Stimulated activated CD4-positive, alpha-beta T cell treated with anti-CD3 and anti-CD28 coated beads, Interleukin-15, amount 100 ng/mL, for 48 hours (primary cell): ENCODE measurements at places on chromosomes 1 and 21.
A peak's percentile ranks its signal among the peaks of the same experiment; 100 is the strongest.

DNA sequence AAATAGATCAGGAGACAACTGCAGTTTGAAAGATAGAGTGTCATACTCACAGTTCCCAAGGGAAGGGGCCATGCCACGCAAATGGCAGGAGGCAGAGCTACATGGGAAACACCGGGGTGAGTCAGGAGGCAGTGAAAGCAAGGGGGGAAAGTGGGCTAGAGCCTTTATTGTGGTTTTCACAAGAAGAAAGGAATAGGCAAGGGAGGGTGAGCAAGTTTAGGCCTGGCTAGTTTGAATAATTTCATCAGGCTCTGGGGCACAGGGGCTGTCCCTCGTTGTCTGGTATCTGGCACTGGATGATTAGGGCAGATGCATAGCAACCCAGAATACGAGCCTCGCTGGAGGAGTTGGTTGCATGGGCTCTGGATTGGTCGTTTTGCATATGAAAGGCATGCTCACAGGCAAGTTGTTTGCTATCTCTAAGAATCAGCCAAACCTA is 17.0 kb upstream of the ITLN2 start:
- no peak for DNase-seq

DNA sequence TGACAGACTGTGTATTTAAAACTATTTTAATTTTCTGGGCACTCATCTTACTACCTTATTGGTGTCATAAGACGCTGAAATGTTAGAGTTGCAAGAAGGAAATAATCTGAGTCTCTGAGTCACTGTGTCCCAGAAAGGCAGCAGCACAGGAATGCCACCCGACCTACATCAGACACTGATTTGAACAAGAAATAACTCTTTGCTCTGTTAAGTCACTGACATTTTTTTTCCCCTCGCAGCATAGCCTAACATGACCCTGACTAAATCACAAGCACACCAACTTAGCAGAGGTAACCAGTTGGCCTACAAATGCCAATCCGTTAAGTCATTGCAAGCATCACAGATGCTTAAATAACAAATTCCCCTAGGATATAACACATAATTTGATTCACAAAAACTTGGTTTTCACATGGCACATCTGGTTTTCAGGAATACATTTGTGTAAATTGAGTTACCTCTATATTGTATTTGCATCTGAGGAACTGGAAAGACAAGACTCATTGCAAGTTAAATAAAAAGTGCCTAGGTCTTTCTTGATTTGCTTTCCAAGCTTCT is 349.1 kb downstream of the SEC16B start:
- DNase-seq, result no peak

- no peak for DNase-seq
Observed at GRCh38 chr1:202858331-202858730, 30.6 kb downstream of the RABIF start.

DNA sequence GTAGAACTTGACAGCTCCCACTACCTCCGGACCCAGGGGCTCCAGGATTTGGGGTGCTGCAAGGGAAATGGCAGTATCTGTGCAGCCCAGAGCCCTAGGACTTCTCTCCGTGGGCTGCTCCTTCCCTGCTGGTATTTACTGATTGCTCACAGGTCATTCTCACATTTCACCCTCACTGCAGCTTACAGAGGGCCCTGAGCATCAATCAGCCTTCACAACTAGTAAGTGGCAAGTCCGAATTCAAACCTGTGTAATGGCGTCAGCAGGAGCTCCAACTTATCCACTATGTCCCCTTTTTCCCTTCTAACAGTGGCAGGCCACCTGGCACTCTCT is 32.4 kb downstream of the PIK3C2B start:
- DNase-seq, result no peak

DNA sequence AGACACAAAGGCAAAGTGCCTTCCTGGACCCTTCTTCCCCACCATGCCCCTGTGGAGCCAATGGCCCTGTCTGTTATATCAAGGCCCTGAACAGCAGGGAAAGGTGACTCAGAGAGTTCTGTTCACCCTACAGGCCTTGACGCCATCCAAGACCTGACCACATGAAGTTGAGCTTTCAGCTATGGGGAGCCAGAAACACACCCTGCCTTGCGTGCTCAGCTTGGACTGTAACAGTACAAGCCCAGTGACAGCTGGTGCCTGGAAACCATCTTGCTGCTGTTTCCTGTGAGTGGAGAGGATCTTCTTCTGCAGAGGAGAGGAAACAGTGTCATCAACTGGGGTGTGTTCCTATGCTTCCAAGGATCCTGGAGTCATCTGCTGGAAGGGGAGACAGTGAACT is 165.0 kb upstream of the IRF2BP2 start:
- DNase-seq, result no peak

- no peak for DNase-seq
Observed at GRCh38 chr1:211660718-211661222, 14.7 kb downstream of the NEK2 start.

DNA sequence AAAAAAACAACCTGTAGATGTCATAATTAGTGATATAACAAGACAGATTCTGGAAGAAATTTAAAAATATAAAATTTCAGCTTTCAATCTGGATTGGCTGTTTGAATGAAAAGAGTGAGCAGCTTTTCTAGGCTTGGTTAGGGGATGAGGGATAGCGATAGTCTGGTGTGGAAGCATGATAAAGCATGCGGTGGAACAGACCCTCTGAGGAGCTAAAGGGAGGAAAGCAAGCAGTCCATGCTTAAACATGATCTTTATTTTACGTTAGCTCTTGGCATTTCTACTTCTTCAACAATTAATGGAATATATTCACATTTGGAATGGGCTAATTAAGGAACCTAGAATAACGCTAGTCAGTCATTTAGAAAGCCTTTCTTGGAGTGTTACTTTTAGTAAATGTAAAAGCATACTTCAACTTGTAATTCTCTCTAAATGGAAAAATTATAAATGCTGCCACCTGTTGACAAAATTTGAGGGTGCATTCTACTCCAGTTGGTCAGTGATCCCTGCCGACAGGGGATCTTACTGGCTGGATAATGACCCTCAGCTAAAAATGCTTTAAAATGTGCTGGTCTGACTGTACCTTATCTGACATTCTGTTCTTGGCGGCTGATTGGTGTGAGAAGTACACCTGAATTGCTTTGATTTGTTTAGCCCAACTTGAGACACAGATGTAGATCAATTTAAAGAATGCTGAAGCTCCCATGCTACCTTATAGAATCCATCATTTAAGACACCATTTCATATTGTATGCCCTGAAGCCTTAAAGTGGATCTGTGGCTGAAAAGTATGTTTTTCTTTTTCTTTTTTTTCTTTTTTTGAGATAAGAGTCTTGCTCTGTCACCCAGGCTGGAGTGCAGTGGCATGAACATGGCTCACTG is 61.2 kb downstream of the AK4 start:
- no peak for DNase-seq

DNA sequence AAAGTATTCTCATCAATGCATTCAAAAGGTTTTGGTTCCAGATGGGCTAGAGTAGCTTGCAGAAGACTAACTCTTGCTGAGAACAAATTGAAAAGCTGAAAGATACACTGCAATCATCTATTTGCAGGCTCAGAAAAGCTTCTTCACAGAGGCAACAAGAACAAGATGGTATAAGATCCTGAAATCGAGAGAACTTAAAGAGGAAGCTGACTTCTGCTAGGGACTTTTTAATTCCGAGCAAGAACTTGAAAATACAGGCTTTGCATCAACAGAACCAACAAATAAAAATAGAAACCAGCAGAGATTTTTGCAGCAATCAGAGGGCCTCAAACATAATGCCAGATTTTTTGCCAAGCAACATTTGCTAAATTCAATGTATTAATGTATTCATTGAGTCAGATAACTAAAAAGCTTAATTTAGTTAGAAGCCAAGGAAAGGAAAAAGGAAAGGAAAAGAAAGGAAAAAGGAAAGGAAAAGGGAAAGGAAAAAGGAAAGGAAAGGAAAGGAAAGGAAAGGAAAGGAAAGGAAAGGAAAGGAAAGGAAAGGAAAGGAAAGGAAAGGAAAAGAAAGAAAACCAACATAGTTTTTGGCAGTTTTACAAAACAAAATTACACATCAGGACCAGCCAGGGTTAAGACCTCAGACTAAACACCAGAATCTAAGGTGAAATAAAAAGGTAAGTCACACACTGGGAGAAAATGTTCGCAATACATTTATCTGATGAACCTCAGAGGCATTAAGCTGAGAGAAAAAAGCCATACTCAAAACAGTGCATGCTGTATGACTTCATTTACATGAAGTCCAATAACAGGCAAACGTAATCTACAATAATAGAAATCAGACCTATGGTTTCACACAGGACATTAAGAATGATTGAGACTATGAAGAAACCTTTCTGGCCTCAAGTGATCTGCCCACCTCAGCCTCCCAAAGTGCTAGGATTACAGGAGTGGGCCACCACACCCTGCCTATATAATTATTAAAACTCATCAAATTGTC is 42.6 kb downstream of the FAF1 start:
- no peak for DNase-seq

DNA sequence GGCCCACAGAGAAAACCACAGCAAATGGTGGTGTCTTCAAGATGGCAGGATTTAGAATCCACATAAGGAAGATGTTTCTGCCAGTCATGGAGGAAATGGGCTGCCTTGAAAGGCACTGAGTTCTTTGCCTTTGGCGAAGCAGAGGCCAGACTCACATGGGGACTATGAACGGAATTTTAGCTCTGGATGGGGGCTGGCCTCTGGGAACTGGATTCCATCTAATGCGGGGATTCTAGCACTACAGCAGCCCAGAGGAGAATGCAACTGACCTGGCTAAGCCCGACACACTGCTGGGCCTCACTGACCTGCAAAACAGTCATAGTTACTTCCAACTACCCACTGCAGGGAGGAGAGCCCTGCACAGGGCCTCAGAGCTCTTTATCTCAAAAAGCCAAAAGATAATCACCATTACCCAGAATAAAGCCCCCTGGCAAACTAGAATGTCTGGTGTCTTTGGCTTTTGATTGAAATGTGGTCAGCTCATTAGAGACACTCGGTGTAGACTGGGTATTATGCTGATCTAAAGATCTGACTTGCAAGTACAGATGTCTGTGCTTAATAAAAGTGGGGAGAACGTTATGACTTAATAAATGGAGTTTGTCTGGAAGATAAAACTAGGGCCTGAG is 11.6 kb downstream of the HCRTR1 start:
- DNase-seq, result no peak

DNA sequence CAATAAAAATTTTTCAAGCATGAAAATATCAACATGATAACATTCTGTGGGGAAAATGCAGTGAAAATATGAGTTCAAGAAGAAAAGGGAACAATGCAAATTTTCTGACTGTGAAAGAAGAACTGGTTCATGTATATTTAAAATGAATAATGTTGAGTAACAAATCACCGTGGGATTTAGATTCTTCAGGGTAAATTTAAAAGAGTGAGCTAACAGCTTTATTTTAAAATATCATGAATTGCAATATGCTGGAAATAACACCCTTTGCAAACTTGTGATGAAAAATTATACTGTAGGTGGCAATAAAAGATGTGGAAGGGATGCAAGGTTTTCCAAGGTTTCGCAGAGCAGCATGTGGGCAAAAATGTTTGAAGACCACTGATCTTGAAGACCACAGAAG is 13.2 kb upstream of the SSX2IP start:
- no peak for DNase-seq

GRCh38 chr1:9626201-9626608 is 25.3 kb upstream of the PIK3CD start:
- no peak for DNase-seq

GRCh38 chr1:17297991-17298390 is 10.0 kb upstream of the PADI4 start:
- DNase-seq, result no peak

- no peak for DNase-seq
Observed at GRCh38 chr1:154978360-154978759, 3.9 kb downstream of the CKS1B start.

- no peak for DNase-seq
Observed at GRCh38 chr1:26079960-26080814, 12.8 kb upstream of the TRIM63 start.

DNA sequence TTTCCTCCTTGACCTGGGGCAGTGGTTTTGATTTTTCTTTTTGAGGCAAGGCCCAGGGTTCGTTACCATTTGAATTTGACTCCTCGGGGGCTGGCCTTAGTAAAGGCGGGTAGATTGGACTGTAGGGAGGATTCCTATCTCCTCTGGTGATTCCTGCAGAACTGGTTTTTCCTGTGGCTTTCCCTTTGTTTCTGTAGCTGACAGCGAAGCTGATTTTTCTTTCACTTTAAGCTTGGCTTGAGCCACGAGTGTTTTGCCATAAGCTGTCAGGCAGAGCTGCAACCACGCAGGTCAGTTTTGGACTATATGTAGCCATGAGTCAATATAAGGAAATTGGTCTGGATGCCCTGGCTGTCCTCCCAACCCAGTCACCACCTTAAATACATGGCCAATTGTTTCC is 28.7 kb upstream of the KCNJ15 start:
- no peak for DNase-seq

DNA sequence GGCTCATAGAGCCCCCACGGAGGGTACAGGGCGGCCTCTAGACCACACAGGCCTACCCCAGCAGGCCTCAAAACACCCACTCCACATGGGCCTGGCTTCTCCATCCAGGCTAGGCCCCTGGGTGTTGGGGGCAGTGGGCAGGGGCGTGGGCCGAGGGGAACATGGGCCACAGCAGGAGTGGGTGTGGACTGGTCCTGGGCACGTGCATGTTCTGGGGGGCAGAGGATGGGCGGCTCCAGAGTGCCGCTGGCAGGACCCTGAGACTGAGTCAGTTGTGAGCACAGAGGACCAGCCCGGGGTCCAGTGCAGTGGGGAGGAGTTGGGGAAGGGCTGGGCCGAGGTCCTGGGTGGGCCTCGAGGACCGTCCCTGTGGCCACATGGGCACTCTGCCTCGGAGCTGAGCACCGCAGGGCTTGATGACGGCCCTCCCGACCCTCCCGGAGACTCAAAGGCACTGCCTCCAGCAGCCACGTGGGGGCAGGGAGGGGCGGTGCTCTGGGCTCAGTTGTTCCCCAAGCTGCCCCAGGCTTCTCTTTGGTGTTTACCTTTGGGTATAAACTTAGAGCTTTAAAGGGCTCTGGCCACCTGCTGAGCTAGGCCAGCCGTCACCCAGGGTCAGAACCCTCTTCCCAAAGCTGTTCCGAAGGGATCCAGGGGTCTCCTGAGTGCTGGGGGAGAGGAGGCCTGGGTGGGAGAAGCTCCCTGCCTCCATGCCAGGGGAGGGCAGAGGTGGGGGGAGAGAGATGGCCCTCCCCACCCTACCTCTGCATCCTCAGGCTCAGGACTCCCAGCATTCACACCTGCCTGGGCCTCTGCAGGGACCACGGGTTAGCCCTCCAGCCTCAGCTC is 79.9 kb downstream of the MORN1 start:
- peak; percentile 34 for DNase-seq

GRCh38 chr1:55786396-55786795 is 571.2 kb upstream of the USP24 start:
- DNase-seq, result no peak
